Stimulated activated CD4-positive, alpha-beta T cell treated with anti-CD3 and anti-CD28 coated beads, Interleukin-15, amount 100 ng/mL, for 24 hours (primary cell): ENCODE measurements at places on chromosomes 16 and 17.

DNA sequence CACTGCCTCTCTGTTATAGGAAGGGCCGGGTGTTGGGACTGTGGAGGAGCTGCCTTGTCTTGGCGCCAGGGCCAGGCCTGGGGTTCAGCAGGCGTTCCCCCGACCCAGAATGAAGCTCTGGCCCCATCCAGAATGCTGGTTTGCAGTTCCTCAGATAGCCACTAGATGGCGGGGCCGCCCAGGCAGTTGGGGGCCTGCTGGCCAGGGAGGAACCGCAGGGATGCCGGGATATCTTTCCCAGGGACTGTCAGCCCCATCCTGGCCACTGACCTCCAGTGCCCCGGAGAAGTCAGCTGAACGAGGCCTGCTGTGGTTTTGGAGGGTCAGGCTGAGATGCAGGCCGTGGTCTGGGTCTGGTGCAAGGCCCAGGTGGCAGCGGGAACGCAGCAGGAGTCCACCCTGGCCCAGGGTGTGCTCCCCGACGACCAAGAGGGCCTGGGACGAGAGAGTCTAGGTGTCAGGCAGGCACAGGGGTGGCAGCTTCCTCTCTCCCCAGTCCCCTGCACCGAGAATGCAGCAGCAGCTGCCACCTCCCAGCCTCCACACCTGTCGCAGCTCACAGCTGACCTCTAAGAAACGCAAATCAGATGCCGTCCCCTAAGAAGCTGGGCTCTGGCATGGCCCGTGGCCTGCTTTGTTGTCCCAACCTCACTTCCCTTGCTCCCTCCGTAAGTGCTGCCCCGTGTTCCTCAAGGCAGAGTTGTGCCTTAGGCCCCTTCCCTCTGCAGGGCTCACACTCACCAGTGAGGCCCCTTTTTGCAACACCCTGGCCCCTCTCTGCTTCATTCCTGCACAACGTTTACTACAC, 51.2 kb downstream of the RMI2 start:
- DNase-seq, result peak; percentile 78

DNA sequence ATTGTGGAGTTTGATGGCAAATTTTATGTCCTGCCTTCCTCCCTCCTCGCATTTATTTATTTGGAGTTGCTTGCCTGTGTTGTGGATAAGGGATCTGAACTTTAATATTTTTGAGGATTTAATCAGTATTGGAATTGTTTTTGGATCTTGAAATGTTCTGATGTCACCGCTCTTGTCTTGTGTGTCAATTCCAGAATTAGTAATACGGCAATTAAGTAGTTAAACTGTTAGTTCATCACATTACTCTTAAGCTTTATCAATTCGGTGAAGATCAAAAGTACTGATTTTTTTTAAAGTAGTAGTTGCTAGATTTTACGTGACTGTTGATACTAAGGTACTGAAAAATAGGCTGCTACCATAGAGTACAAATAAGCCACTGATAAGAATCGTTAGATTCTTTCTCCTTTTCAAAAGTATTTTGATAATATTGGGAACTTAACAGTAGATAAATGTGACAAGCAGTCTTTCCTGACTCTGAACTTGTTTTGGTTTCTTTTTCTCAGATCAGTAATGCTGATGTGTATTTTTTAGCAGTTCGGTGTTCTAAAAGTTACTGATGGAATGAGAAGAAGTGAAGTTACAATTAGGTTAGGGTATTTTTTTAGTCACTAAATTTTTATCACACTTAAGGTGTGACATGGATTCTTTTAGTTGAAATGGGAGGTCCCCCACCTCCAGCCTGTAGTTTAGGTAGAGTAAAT, 2.0 kb downstream of the RBBP6 start:
- no peak for DNase-seq

- no peak for DNase-seq
Measured at GRCh38 chr17:60468371-60468770, 46.1 kb downstream of the CHCT1 start.

- no peak for DNase-seq
Measured at GRCh38 chr17:1643999-1644492, 1.5 kb downstream of the SCARF1 start.

GRCh38 chr16:58425245-58425644, 33.0 kb downstream of the GINS3 start:
- no peak for DNase-seq

- DNase-seq, result no peak
Measured at GRCh38 chr17:80906364-80907259, 85.0 kb upstream of the CHMP6 start.

DNA sequence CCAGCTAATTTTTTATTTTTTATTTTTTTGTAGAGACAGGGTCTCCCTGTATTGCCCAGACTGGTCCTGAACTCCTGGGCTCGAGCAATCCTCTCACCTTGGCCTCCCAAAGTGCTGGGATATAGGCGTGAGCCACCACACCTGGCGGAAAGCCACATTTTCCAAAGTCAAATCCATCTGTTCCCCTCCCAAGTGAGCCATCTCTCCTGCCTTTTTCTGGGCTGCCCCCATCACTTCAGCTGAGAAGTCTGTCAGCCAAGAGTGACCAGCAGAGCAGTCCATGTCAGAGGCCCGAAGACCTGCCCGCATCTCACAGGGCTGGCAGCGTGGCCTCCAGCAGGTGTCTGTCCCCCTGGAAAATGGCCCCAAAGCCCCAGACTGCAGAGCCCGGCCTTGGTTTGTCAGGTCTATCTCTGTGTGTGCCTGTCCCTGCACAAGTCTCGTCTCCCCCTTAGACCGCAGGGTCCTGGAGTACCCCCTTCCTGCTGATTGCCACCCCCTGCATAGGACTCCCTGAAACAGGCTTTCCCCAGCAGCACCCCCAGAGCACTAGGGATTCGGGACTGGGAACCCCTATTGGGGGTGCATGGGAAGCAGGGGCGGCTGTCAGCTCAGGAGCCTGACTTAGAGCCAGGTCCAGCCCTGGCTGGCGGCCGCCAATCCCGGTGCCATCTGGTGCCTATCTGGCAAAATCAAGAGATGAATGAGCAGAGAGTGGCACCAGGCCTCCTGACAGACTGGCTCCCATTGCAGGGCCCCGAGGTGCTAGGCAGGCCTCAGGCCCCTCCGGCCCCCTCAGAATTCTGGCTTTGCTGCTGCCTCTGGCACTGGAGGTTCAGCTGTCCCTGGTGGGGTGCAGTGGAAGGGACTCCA, 7.8 kb downstream of the TTYH2 start:
- DNase-seq, result no peak

GRCh38 chr16:69501956-69502745, 63.6 kb upstream of the NFAT5 start:
- DNase-seq, result no peak

GRCh38 chr17:1557355-1558095, 5.1 kb downstream of the PITPNA start:
- DNase-seq, result no peak

DNA sequence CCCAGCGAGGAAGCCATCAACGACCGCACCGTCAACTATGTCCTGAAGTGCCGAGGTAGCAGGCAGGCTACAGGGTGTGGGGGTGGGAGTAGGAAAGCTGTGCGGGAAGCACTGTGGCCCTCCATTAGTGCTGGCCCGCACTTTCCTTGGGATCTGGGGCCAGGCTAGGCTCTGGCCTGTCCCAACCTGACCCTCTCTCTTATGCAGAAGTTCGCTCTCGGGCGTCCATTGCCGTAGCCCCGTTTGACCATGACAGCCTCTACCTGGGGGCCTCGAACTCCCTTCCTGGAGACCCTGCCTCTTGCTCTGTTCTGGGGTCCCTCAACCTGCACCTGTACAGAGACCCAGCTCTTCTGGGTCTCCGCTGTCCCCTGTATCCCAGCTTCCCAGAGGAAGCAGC, 8.6 kb downstream of the PLEKHG4 start:
- no peak for DNase-seq

DNA sequence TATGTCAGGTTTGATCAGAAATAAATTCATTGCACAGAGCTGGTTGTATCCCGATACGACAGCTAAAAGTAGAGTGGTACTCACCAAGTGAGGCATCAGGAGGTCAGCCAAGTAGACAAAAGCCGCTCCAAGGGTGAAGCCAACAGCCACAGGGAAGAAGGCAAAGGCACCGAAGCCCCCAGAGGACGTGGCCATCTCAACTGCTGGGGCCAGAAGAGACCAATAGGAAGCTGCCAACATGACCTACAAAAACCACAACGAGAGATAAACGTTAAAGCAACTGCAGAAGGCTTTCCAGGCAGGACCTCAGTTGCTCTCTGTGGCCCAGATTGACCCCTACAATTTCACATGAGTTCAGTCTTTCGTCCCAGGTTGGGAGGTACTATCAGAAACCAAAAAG, 61.0 kb downstream of the SLC39A11 start:
- DNase-seq, result no peak

GRCh38 chr17:61488878-61489718, 36.9 kb downstream of the TBX4 start:
- DNase-seq, result no peak

DNA sequence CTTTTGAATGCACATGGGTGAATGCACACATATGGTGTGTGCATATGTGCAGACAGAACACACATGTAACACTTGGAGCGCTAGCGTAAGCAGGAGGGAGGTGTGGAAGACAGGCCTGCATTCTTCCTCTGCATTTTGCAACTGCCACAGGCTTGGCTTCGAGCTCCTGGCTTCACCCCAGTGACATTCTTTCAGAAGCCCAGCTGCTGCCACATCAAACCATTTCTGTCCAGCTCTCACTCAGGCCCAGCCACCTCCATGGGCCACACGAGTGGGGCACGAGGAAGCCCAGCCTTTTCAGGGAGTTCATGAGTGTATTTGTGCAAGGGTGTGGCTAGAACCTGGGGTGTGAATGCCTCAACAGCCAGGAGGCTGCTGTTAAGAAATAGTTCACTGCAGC, 18.8 kb downstream of the LGALS3BP start:
- no peak for DNase-seq

GRCh38 chr17:43750153-43750552, 8.4 kb downstream of the SOST start:
- no peak for DNase-seq

DNA sequence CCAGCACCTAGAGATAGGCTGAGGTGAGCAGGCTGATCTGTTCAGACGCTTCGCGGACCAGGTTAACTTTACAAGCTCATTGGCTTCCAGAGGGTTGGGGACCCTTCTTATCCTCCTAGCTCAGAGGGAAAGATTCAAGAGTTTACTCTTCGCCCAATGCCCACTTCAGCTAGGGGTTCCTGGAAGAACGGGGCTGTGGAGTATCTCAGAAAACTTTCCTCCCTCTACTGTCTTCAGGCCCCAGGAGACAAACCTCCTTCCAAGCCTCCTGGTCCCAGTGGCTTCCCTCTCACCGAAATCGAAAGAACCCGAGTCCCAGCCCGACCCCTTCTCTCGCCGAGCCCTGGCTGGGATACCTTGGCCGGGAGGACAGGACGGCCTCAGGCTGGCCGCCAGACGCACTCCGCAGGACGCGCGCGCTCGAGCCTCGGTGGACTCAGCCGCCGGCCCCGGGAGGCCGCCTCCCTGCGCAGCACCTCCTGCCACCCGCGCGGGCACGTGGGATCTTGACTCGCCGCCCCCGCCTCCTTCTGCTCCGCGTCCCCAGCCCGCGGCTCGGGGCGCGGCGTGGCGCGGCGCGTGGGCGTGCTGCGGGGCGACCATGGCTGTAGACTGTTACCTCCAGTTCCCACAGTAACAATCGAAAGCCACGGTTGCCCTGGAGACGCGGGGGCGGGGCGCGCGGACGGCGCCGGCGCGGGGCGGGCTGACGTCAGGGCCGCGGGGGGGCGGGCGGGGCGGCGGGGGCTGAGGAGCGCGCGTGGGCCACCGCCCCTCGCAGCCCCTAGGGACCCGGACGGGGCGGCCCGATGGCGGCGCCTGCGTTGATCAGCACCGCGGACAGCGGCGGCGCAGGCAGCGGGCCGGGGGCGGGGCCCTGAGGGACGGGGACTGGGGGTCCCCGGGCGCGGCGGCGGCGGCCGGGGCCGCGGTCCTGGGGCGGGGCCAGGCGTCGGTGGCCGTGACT, 5.3 kb upstream of the HIC1 start:
- peak; percentile 91 for DNase-seq

DNA sequence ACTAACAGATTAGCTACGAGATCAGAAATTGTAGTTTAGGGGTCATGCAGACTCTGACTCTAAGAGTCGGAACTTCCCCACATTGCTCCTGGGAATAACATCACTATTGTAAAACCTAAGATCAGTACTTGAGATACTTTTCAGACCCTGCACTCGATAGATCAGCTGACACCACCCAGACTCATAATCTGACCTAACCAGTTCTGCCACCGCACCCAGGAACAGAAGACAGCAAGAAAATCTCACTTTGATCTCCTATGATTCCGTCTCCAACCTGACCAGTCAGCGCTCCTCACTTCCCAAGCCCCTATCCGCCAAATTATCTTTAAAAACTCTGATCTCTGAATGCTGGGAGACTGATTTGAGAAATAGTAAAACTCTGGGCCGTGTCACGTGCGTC, 27.2 kb upstream of the ASGR2 start:
- no peak for DNase-seq
